ENCODE measurements at places on chromosomes 11 and 22. TPM values are rescaled to one million over a fixed set of nuclear protein-coding genes. Genes with fewer than 3 reads are reported as not detected.

- no peak for DNase-seq
Measured at GRCh38 chr11:12086271-12087074, 23.9 kb upstream of the MICAL2 start.

SYT7 gene
- 12.0 TPM for polyA plus RNA-seq

TEX54 gene
- not detected for polyA plus RNA-seq

DNA sequence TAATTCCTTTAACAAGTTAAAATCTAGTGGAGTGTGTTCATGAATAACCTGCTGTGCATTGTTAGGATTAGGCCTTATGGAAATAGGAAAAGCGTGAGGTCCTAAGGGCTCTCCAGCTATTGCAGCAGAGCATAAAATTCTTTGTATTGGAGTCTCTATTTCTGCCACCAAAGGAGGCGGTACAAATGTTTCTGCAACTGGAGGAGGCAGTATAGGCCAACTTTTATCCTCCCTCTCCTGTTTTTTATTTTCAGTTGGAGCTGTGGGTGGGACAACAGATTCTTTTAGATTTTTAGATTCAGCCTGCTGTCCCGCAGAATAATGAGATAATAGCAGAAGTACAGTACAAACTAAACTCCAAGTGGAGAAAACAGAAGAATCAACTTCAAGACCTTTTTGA, 26.2 kb downstream of the OR10A6 start:
- DNase-seq, result no peak

- DNase-seq, result no peak
Measured at GRCh38 chr11:127236776-127237175, 236.2 kb upstream of the KIRREL3 start.
